Stimulated activated CD8-positive, alpha-beta memory T cell treated with anti-CD3 and anti-CD28 coated beads, Interleukin-15, amount 100 ng/mL, for 48 hours (primary cell): ENCODE measurements at places on chromosomes 3 and 15.

DNA sequence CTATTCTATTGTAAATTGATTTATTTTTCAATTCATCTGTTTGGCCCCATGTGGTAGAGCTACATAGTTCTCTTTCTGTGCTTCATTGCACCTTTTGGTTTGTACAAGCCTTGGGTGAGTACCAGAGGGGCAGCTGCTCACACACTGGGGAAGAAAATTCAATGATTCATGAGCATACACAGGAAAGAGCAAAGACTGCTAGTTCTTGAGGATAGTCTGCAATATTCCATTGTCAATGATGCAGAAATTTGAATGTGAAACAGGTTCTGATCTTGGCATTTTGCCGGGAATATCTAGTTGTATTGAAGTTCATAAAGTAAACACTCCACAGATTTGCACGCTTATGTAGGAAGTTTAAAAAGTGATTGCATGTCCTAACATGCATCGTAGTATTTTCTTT is 304.6 kb downstream of the NAALADL2 start:
- DNase-seq, result no peak

GRCh38 chr15:33888176-33888575 is 80.1 kb upstream of the CHRM5 start:
- no peak for DNase-seq

DNA sequence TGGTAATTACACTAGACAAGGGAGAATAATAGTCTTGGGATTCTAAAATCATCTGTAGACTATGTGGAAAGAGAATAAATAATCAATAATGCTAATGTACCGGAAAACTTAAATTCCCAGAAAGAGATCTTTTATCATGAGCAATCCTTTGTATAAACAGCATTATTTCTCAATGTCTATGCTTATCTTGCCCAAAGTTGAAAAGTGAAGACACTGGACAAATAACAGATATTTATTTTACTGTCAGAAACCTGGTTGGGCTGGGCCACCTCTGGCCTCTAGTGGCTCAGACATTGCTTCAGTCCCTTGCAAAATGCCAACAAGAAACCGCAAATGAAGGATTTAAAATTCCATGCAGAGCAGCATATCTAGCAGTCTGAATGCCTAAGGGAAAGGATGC is 409.9 kb downstream of the FHIT start:
- DNase-seq, result no peak

GRCh38 chr3:159186581-159186980 is 384.7 kb downstream of the MFSD1 start:
- no peak for DNase-seq

- DNase-seq, result no peak
Measured at GRCh38 chr15:97401195-97401594, 559.3 kb upstream of the ARRDC4 start.
